ENCODE measurements at places on chromosomes 3 and 15. TPM values are rescaled to one million over a fixed set of nuclear protein-coding genes. Genes with fewer than 3 reads are reported as not detected.

Gene C3orf22
- total RNA-seq, result not detected

Gene RTP1
- total RNA-seq, result not detected

Gene DZIP1L
- 12.7 TPM for total RNA-seq

Gene CFAP91
- total RNA-seq, result 0.92 TPM

Gene EXD1
- total RNA-seq, result not detected

Gene TERB2
- not detected for total RNA-seq

Gene SLC24A5
- total RNA-seq, result not detected

Gene PLOD2
- 312 TPM for total RNA-seq

All from pulmonary artery endothelial cell (primary cell).